GF-D8 (cell line): ENCODE measurements at places on chromosomes 13 and 19.

GRCh38 chr19:45876411-45877197 lies 9.3 kb downstream of the IRF2BP1 start:
- no peak for DNase-seq

GRCh38 chr13:60435762-60436374 lies 38.8 kb downstream of the TDRD3 start:
- DNase-seq: no peak

DNA sequence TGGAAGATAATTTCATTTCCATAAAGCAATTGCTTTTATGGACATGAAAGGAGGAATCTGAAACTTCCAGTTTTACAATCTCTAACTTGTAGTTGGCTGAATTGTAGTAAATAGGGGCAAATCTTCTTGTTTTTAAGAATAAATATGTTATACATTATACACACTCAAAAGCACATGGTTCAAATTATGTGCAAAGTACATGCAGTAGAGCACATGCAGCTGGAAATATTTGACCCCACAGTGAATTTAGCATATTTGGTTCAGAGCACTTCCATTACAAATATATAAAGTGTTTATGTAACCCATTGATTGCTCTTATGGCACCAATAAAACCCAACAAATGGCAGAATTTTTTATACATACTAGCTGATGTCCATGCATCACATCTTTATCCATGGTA lies 180.5 kb downstream of the IRS2 start:
- no peak for DNase-seq

DNA sequence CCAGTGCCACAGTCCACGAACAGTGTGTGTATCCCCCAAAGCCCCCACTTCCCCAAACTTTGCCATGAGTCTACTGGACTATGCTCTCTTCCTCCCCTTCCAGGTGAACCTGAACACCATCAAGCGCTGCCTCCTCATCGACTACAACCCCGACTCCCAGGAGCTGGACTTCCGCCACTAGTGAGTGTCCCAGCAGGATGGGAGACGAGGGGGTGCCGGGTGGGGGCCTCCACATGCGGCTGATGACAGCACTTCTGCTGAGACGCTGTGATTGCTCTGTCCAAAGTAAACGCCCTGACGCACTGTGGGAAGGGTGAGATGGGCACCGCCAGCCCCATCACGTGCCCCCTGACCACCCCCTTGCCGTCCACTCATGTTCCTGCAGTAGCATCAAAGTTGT lies 2.0 kb upstream of the P2RY11 start:
- DNase-seq: no peak

DNA sequence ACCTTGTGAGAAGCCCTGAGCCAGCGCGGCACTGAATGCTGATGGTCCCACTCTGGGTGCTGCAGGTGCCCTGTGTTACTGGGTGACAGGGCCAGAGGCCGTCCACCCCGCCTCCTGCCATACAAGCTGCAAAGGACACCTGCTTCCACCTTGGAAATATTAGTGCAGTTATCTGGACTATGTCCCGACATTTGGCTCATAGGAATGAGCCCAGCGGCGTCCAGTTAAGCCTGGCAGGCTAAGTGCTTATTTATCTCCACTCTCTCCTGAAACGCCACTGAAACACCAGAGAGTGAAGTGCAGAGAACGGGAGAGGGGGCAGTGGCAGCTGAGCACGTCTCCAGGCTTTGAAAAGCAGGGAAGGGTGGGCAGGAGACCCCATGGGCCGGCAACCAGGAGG lies 145.8 kb downstream of the KDM4B start:
- no peak for DNase-seq

DNA sequence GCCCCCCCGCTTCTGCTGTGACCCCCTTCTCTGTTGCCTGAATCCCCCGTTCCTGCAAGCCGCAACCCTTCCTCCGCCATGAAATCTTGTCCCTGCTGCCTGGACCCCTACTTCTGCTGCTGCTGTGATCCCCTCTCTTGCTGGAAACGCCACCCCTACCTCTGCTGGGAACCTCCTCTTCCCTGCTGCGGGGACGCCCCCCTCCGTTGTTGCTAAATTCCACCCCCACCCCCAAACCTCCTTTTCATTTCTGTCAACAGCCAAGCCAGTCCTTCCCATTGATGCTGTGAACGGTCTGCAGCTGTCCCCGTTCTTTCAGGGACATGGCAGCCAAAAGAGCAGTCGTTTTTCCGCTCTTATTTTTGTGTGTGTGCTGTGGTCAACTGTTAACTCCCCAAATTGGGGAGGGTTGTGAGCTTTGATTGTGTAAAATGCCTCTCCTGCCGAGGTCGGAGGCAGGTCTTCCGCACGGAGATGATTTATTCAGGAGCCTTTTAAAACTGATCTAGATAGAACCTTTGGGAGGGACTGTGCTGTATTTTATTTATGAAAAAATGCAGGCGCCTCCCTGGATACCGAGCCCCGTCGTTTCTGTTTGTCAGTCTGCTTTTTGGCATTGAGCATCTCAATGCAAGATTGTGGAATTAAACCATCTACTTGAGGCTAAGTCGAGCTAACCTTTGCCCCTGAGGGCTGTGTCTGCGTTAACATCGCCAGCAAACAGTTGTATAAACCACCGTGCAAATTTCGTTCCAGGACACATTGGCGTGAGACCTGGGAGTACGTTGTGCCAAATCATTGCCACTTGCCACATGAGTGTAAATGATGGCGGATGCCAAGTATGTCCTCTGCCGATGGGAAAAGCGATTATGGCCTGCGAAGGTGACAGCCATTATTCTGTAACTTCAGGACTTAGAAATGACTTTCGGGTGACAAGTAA lies 27.9 kb upstream of the NDUFS7 start:
- no peak for DNase-seq

DNA sequence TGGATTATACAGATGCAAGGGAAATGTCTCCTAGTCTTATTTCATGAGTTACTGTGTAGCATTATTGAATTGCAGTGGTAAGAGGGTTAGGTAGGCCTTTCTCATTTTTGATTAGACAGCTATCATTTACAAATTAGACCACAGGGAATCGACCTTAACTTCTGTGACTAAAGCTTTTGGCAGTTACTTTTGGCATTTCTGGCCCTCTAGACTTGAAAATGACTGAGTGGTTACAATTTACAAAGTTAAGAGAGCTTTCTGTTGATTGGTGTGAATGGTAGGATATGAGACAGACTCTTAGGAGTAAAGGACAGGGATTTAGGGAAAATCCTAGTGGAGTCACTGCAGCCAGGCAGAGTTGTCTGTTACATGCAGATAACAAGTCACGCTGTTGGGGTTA lies 86.1 kb downstream of the GGACT start:
- DNase-seq: no peak

GRCh38 chr19:41866284-41866683 lies 6.2 kb downstream of the RPS19 start:
- DNase-seq: no peak

GRCh38 chr13:101185606-101186005 lies 230.7 kb downstream of the NALCN start:
- DNase-seq: no peak

DNA sequence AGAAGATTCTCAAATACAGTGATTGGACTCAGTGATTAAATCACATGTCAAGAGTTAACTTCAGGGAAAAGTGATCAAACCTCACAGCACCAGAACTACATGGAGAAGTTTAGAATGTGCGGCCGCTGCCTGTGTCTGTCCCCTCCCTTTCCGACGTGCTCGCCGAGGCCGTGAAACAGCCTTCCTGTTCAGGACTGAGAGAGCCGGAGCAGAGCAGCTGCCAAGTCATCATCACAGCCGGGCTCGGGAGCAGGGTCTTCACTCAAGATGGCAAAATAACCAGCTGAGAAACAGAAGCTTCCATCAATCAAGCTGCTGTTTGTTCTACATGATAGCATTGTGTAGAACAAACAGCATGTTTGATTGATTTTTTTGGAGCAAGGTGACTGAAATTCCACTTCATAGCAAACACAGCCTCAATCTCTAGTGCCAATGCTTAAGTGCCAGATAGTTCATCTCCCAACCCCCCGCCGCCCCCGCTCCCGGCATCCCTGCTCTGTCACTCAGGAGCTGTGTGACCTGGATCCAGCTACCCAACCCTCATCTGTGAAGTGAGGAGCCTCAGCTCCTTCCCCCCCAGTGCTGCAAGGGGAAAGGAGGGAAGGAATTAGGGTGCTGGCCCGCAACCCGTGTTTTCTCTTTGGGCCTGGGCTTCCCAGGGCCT lies 70.6 kb downstream of the HSPH1 start:
- DNase-seq: no peak

GRCh38 chr13:79547211-79548195 lies 66.5 kb downstream of the NDFIP2 start:
- DNase-seq: no peak

GRCh38 chr19:19031891-19032290 lies 1.4 kb downstream of the SUGP2 start:
- DNase-seq: no peak

DNA sequence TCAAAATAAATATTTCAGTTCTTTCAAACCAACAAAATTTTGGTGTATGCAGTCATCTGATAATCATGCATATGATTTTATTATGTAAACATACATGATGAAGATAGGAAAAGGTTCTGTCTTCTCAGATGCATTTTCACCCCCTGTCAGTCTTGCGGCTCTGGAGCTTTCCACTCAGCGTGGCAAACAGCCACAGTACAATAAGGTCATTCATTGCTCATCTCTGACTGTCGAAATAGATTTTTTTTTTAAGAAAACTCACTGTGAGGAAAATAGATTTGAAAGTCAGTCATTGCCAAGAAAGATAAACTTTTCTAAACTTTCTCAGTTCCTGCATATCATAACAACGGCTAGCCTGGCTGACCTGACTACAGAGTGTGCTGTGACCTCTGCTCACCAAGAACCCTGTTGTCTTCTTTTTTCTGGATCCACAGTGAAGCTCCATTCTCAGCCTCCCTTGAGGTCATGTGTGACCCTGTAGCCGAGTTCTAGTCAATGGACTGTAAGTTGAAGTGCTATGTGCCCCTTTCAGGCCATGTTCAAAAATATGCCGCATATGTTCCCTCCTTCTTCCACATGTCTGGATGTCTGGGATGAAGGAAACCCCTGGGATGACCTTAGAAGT lies 519.6 kb downstream of the KLF5 start:
- no peak for DNase-seq
